Mesenchymal stem cell (in vitro differentiated cells and primary cell): ENCODE measurements at places on chromosomes 5 and 9.

DNA sequence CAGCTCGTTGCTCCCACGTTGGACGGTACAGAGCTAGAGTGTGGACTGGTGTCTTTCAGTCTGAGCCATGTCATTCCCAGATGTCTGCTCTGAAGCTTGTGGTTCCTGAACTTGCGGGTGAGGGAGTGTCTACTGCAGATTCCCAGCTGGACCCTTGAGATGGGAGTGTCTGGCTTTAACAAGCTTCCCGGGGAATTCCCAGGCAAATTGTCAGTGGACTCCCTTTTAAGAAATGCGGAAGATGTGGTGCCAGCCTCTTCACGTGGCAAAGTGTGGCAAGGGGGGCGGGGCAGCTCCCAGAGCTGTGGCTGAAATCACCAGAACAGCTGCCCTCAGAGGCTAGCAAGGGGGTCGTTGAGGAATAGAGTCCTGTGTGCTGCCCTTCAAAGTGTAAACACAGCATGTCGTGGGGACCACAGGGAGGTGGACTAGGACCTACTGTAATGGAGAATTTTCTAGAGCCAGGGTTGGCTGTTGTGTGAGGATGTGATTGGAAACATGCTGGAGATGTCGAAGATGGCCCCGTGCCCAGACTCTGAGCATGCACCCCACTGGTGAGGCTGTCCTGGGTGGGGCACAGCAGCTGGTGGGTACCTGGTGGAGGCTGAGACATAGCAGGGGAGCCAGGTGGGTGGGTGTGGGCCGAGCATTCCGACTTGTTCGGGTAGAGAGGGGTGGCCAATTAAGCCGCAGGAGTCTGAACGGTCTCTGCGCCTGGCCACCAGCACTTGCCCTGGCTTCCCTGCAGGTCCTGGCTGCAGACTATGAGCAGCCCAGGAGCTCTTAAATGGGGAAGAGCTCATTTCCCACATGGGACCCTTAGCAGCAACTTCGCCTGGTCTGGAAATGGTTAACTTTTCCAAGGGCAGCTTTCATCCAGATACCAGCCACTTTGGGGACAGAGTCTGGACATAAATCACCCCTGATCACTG, 37.4 kb downstream of the PRRX2 start:
- DNase-seq: peak; percentile 91

DNA sequence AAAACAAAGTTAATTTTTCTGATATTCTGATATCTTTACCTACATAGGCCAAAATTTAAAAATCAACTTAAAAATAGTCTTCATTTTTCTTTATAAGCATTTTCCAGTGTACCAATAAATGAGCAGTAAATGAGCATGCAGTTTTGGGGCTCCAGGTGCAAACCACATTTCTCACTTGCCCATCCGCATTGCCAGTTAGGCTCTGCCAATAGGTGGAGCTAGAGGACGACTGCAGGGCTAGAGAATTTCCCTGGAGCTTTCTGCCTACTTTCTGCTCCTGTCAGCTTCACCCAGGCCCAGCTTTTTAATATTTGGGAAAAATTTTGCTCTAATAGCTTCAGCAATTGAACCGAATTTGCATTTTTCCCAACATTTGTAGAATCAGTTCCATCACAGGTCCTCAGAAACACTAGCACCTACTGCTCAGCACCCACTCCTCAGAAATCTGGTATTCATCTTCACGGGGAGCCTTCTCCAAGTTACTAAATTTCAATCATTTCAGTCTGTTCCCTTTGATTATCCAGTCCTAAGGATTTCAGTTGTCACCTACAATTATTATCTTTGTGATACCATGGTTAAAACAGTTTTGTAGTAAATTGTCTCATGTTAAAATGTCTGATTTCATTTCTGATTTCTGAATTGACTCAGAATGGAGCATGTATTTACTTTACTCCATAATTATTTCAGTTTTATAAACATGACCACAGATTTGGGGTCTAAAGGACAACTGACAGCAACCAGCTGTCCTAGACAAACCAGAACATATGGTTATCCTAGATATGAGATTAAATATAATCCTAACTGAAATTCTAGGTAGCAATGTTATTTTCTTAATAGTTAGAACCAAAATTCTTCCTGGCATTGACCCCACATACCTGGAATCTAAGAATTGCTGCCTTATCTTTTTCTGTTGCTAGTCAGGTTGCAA, 104.6 kb upstream of the FAM174A start:
- DNase-seq: peak; percentile 55

DNA sequence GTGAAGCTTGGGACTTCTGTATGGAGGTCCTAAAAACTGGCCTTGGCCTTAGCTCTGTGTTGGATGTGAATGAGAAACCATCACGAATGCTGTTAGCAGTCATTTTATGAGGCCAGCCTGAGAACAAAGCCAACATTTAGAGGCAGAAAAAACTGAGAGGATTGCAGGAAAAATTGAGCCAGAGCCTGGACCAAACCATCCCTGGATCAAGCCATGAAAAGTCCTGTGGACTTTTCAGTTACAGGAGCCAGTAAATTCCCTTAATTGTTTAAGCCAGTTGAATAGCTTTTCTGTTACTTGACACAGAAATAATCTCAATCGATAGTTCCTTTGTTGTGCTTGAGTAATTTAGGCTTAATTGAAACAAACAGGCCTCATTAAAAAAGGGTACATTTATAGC, 42.6 kb upstream of the SPATA31D4 start:
- DNase-seq: no peak

DNA sequence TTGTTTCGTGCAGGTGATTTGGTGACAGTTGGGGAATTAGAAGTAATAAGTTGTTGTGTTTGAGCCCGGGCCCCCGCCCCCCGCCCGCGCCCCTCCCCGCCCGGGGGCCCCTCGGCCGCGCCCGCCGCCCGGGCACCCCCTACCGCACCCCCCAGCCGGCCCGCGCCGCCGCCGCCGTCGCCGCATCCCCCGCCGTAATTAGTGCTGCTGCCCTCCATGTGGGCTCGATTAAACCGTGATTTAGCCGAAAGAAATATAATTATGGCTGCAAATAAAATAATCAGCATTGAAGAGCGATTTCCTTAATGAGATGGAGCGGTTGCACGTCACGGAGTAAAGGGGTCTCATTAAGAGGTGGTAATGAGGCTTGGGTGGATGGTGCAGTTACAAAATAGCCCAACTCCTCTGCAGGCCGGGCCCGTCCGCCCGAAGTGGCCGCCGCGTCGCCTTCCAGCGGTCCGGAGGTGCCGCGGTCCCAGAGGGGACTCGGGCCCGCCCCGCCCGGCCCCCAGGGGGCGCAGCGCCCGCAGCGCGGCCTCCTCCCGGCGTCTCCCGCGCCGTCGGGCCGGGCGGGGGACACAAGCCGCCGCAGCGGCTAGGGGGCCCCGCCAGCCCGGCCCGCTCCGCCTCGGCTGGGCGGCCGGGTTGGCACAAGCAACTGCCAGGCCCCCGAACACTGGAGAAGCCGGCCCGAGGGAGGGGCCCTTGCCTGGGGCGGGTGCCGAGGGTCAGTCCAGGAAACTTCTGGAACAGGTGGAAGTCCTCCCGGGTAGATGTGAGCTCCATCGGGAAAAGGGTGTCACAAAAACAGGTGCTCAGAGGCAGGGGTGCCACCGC, 6.9 kb upstream of the OTP start:
- peak; percentile 12 for DNase-seq

GRCh38 chr9:131891598-131891997, 151.7 kb upstream of the RAPGEF1 start:
- no peak for DNase-seq

- peak; percentile 23 for DNase-seq
These were observed 54.1 kb upstream of the CEMIP2 start for GRCh38 chr9:71822456-71822855.

DNA sequence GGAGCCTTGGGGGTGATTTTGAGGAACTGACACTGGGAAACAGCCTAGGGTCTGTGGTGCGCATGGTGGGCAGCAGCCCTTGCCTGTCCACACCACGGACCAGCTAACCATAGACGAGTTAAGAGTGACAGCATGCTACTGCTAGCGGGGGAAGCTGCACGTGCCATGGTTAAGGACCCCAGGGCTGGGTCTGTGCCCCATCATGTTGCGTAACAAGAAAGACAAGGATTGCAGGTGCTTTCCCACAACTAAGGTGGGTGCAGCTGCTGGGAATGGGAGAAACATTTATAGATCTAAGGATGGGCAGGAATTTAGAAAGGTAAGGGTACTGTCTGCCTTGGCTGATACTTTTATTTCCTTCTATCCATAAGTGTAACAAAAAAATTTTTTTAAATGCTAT, 17.9 kb upstream of the KCNMB1 start:
- DNase-seq: no peak

DNA sequence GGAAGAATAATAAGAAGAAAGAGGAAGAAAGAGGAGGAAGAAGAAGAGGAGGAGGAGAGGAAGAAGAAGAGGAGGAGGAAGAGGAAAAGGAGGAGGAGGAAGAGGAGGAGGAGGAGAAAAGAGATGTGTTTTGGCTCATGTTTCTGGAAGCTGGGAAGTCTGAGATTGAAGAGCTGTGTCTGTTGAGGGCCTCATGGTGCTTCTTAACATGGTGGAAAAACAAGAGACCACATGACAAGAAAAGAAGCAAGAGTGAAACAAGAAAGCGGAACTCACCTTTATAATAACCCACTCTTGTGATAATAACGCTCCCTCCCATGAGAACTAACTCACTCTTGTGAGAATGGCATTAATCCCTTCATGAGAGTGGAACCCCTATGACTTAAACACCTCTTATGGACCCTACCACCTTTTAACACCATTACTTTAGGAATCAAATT, 36.1 kb upstream of the RANBP6 start:
- no peak for DNase-seq

- no peak for DNase-seq
These were observed 82.7 kb downstream of the ATP10B start for GRCh38 chr5:160769301-160769700.

DNA sequence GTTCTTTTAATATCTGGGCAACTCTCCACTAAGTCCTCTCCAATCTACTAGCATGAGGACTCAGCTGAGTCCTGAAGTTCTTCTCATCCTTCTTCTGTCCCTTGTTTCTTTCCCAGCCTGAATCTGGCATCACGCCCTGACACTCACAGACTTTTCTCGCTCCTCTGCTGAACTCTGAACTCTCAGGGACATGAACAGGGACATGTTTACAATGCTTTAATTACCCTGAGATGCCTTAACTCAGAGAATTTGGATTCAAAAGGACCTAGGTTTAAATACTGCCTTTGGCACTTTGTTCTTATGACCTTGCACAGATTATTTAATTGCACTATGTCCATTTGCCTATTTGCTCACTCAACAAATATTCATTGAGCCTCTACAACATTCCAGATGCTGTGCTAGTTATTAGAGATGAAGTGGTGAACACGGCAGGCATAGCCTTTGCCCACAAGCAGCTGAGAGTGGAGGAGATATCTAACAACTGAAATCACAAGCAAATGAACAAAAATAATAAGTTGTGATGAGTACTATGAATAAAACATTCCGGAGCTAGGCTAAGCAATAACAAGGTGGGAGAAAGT, 106.0 kb downstream of the ADRB2 start:
- no peak for DNase-seq

- DNase-seq: peak; percentile 15
These were observed 65.0 kb downstream of the SNCAIP start for GRCh38 chr5:122377026-122377425.

DNA sequence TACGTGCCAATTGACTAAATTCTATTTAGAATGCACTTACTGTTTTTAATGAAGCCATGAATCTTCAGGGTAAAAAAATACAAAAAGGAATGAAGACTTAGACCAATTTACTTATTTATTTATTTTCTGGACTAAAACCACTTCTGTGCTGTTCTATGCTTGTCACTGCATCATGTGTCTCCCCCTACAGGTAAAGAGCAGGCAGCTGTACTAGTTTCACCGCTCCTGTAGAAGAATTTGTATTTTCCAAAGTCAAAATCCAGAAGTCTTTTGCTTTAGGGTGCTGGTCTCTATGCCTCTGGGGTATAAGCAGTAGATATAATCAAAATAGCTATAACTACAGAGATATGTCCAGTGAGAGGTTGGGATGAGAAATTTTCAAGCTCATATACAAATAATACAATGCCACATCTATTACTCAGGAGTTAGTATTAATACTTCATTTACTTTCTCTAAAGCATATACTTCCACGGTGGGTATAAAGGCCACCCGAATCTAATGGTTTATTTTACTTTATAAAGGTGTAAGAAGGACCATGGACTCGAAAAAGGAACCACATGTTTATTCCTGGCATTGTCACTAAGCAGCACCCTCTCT, 591.5 kb downstream of the RAB3C start:
- DNase-seq: peak; percentile 82

DNA sequence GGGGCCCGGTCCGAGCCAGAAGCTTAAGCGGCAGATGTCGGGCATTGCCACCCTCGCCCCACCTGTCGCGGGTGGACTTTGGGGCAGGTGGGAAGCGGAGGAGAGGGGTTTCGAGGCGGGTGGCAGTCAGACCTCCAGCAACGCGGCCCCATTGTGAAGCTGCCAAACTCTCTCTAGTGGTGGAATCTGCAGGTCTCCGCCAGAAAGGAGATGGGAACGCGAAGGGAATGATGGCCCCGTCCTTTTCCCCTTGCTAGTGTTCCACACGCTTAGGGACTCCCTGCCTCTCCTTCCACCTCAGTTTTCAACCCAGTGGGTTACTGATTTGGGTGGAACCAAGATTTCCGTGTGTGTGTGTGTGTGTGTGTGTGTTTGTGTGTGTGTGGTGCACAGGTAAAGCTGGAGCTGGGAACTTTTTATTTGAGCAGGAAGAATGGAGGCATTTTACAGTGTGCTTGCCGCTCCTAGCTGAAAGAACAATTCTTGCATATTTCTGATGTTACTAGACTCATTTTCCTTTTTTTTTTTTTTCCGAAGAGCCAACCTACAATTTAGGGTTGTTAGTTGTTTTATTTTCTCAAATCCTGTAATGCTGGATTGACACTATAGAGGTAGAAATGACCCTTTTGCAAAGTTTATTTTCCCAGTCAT, 1.3 kb downstream of the MACIR start:
- DNase-seq: peak; percentile 63

DNA sequence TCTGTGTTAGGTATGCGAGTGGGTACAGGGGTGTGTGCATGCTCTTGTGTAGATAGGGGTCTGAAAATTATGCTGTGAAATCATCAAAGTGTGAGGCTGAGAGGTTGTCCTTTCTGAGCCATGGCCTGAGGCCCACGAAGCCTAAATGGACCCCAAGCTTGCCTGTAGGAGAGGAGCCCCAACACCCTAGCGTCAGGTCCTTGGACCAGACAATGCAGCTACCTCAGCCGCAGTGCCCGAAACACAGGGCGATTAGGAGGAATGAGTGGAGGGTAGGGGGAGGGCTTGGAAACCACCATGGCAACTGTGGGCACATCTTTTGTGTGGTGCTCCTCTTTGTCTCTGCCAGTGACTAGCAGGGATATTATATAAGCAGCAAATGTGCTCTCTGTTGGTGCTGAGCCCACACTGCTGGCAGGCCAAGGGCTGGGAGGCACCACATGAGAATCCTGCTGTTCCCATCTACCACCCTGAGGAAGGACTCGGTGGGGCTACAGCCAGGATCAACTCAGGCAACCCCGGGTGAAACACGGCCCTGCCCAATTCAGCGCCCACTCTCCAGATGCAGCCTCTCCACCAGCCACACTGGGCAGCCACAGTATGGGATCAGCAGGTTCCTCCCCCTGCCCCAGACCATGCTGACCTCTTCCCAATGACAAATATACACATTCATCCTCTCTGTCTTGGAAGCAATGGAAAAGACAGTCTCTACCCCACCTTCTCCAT, 84.6 kb upstream of the FSTL4 start:
- DNase-seq: no peak

- peak; percentile 99 for DNase-seq
These were observed 45.7 kb upstream of the ORM1 start for GRCh38 chr9:114276908-114277821.

- DNase-seq: no peak
These were observed 86.8 kb downstream of the MELK start for GRCh38 chr9:36659500-36659899.
